Right hindlimb (tissue), 1 donor: ENCODE measurements at places on chromosomes 13 and 19.
A peak's percentile ranks its signal among the peaks of the same experiment; 100 is the strongest.

DNA sequence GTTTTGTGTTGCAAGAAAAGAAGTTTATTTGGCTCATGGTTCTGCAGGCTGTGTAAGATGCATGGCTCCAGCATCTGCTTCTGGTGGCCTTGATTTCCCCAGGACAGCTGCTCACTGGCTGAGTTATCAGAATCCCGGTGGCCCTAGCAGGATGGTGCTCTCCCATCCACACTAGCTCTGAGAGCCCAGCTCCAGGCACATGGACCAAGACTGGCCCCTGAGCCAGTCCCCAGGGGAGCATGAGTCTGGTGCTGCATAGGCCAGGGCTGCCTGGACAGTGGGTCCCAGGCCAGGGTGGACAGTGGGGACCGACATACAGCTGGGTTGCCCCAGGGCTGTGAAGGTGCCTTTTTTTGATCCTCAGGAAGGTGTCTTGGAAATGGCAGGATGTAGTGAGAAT is 10.4 kb downstream of the ADGRE2 start:
- DNase-seq: no peak

DNA sequence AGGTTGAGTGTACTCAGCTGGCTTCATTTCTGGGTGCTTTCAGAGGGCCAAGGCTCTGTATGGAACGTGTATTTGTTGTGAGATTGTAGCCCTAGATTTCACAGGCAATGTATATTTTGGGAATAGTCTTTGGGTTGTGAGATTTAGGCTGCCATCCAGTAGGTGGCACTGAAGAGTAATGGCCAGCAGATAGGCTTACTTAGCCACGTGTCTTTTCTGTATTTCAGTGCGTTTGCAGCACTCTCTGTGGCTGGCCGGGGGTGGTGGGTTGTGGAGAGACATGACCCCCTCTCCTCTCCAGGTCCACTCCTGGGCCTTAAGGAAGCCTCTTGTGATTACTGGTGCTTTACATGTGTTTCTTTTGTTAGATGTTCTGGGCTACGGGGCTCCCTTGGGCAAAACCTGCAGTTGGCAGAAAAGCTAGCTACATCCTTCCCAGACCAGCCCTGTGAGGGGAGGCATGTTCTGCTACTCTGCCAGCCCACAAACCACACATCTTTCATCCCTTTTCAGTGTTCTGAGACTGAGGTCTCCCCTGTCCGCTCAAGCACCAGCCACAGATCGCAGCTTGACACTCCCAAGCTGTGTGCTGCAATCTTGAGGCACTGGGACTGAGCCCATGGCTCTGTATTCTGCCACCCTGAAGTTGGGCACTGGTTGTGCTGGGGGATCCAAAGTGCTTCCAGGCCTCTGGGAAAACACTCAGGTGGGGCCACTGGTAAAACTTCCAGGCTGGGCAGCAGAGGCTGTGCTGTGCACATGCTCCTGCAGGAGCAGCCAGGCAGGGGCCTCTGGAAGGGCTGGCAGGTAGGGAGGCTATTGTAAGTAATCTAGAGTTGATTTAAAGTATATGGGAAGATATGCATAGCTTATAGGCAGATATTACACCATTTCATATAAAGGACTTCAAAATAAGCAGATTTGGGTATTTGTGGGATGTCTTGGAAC is 1096.8 kb upstream of the PCDH20 start:
- DNase-seq: peak; percentile 38

DNA sequence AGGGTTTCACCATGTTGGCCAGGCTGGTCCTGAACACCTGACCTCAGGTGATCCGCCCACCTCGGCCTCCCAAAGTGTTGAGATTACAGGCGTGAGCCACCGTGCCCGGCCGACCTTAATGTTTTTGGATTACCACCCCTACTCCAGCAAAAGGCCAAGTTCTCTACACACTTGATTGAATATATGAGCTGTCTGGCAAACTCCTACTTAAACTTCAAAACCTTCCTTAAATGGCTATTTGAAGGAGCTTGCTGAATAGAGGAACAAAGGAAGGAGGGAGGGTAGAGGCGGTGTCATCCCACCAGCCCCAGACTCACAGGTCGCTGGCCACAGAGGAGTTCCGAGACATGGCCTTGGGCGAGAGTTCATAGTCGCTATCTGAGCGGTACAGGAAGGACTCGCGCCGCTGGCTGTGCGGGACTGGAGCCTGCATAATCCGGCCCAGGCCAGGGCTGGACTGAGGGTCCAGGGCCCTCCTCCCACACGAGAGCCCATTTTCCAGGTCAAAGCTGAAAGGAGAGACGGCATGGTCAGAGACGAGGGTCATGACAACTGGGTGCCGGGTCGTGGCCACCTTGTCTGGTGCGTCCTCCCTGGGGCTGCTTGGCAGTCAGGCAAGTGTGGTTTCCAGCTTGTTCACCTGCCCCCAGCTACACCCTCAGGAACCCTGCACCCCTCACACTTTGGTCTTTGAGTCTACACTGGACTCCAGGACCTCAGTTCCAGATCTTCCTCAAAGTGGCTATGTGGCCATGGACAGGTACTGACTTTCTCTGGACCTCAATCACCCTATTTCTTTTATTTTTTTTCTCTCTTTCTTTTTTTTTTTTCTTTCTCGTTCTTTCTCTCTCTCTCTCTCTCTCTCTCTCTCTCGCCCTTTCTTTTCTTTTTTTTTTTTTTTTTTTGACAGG is 4.2 kb downstream of the PDE4C start:
- no peak for DNase-seq

- no peak for DNase-seq
These were observed 104.4 kb downstream of the ZNF486 start for GRCh38 chr19:20271215-20271926.

- peak; percentile 85 for DNase-seq
These were observed at the start of gene ZNF358 for GRCh38 chr19:7515645-7516151. ZNF358 (plus strand) TSS chr19:7516103; CDS start chr19:7519243, 3,140 bp downstream.

DNA sequence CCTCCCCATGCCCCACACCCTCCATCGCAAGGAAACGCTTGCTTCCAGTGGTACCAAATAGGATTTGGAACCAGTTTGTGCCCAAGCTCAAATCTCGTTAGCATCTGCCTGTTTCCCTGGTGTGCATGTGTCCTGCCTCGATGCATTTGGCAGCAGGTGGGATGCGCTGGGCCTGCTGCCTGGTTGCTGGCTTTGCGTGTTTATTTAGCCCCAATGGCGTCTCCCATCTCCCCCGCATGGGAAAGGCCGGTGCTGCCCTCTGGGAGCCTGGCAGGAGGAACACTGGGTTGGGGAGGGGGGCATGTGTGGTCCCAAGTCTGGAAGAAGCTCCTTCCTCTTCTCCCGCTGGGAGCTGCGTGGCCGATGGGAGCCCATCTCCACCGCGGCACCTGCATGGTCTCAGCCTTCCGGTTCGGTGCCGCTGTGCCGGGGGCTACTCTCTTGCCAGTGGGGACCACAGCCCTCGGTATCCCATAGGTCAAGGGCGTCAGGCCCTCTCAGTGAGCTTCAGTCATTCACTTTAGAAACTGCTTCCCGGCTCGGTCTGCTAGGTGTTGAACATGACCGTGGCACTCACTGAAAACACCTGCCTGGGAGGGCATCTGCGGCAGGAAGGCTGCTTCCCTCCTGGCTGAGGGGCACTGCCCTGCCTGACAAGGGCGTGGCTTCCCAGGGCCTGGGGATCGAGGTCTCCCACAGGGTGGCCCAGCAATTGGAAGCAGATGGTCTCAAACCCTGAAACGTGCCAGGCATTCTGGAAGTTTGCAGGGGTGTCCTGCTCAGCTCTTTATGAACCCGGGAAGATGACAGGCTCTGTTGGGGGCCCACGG is 11.8 kb upstream of the F7 start:
- no peak for DNase-seq

GRCh38 chr13:99527301-99527700 is 26.0 kb downstream of the TM9SF2 start:
- no peak for DNase-seq

DNA sequence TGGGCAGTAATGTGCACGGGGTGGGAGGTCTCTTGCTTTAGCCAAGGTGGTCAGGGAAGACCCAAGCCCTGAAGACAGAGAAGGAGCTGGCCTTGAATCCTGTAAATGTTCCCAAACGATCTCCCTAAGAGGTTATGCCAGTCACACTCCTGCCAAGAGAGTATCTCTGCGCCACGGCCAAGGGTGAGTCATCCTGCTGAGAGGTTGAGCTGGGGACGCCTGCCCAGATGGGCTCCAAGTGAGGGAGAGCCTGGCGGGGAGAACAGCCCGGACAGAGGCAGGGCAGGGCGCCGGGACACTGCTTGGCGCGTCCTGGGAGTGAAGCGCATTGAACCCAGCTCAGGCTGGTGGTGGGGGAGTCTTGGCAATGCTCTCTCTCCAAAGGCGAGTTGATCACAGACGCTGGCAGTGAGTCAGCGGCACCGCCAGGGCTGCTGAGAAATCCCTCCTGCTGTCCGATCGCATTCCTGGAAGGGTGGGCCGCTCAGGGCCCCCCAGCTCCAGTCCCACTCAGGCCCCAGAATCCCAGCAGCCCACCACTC is 16.4 kb downstream of the SULT2B1 start:
- peak; percentile 84 for DNase-seq

GRCh38 chr19:54696117-54696548 is 28.1 kb upstream of the KIR3DL3 start:
- no peak for DNase-seq

GRCh38 chr13:99489028-99489427 is 12.2 kb upstream of the TM9SF2 start:
- no peak for DNase-seq

DNA sequence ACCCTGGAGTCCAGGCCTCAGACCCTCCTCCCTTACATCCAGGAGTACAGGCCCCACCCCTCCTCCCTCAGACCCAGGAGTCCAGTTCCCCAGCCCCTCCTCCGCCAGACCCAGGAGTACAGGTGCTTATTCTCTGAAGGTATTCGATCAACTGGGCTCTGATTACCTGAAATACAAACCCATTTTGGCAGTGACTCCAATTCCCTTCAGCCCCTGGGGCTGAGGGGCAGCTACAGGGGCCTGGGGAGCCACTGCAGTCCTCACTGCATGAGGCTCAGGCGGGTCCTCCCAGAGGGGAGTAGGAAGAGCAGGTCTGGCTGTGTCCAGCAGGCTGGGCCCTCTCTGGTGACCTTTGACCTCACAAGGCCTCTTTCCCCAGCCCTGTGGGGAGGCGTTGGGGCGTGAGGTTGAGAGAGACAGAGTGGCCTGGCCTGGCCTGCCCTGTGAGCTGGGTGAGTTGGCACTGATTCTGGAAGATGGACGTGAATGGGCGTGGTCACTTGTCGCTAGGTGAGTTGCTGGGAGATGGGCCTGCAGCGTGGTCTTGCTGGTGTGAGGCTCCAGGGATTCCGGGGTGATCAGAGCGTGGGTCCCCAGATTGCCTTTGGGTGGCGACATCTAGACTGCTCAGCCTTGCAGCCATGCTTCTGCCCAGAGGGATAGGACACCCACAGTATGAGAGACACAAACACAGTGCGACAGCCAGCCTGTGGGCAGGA is 3.1 kb downstream of the BCAT2 start:
- DNase-seq: no peak

GRCh38 chr13:41137951-41138350 is 5.3 kb upstream of the KBTBD6 start:
- no peak for DNase-seq

- no peak for DNase-seq
These were observed 1089.7 kb downstream of the EFNB2 start for GRCh38 chr13:105445796-105446195.

GRCh38 chr13:69948016-69948415 is 159.6 kb upstream of the ATXN8OS start:
- no peak for DNase-seq

- DNase-seq: no peak
These were observed 109.5 kb downstream of the PDS5B start for GRCh38 chr13:32695602-32696250.

DNA sequence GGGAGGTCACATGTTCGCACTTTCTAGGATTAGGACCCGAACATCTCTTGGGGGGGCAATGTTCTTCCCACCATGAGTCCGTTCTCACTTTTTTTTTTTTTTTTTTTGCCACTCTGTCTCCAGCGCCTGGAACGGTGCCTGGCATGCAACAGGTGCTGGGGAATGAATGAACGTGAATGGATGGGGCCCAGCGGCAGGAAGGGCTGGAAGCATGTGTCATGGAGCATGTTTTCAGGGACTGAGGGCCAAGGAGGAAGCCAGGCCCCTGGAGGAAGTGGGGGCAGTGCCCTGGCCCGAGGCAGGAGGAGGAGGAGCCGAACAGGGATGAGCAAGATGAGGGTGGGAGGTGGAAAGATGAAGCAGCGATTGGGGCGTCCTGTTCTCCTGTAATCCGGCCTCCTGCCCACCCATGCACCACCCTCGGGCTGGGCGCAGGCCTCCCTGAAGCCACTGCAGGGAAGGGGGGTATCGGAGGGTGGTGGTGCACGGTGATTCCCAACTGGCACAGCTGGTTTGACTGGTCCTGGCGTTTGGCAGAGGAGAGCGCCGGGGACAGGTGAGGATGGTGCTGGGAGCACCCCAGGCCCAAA is 8.8 kb upstream of the SULT2B1 start:
- DNase-seq: peak; percentile 48

GRCh38 chr13:103130146-103130545 is 63.9 kb upstream of the SLC10A2 start:
- no peak for DNase-seq

- no peak for DNase-seq
These were observed 83.9 kb upstream of the SPATA13 start for GRCh38 chr13:24076636-24077035.

- DNase-seq: no peak
These were observed 7.1 kb downstream of the GGACT start for GRCh38 chr13:100581504-100581903.

GRCh38 chr13:22218797-22219196 is 547.9 kb downstream of the FGF9 start:
- no peak for DNase-seq

DNA sequence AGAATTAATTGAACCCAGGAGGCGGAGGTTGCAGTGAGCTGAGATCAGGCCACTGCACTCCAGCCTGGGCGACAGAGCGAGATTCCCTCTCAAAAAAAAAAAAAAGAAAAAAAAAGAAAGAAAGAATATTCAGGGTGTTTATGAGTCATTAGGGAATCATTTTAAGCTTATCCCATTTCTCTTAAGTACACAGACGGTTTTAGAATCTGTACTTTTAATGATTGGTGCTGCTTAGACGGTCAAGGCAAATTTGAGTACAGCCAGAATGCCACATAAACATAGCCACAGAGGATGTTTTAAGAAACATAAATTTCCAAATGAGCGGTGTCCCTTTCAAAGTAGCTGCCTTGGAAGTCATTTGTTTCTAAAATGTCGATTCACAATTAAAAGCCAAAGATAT is 2.6 kb downstream of the SPRYD7 start:
- DNase-seq: no peak

GRCh38 chr19:35932291-35932936 is 3.8 kb upstream of the LRFN3 start:
- DNase-seq: no peak

DNA sequence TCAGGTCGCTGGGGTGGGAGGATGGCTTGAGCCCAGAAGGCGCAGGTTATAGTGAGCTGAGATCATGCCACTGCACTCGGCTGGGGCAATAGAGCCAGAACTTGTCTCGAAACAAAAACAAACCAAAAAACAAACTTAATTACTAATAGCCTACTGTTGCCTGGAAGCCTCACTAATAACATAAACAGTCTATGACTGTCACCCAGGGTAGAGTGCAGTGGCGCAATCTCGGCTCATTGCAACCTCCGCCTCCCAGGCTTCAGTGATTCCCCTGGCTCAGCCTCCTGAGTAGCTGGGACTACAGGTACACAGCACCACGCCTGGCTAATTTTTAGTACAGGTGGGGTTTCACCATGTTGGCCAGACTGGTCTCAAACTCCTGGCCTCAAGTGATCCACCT is 18.0 kb downstream of the CATSPERD start:
- DNase-seq: no peak

- no peak for DNase-seq
These were observed 80.3 kb upstream of the FRY start for GRCh38 chr13:31951215-31951678.
